ENCODE measurements at places on chromosomes 5 and 9.

- no peak for DNase-seq
Observed at GRCh38 chr9:88303721-88304451, 84.4 kb upstream of the SPIN1 start.

- no peak for DNase-seq
Observed at GRCh38 chr9:122252796-122253195, 11.8 kb downstream of the RBM18 start.

- DNase-seq = no peak
Observed at GRCh38 chr5:181173027-181173419, 25.6 kb downstream of the OR2V2 start.

DNA sequence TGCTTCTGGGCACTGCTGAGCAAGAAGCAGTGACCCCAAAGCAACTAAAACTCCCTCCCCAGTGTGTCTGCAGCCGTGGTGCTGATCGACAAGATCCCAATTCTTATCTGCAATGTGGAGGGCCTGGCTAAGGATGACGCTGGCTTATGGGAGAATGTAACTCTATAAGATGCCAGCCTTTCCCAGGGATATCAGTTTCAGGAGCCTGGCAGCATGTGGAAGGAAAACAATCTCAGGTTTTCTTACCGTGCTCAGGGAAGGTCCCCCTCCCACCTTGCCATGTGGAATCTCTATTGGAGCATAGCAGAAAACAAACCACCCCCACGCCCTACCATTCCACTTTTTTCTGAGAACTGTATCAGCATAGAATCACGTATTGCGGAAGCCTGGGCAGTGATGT, 87.7 kb upstream of the PTPN3 start:
- no peak for DNase-seq

- no peak for DNase-seq
Observed at GRCh38 chr9:35142037-35142436, 19.8 kb upstream of the UNC13B start.

DNA sequence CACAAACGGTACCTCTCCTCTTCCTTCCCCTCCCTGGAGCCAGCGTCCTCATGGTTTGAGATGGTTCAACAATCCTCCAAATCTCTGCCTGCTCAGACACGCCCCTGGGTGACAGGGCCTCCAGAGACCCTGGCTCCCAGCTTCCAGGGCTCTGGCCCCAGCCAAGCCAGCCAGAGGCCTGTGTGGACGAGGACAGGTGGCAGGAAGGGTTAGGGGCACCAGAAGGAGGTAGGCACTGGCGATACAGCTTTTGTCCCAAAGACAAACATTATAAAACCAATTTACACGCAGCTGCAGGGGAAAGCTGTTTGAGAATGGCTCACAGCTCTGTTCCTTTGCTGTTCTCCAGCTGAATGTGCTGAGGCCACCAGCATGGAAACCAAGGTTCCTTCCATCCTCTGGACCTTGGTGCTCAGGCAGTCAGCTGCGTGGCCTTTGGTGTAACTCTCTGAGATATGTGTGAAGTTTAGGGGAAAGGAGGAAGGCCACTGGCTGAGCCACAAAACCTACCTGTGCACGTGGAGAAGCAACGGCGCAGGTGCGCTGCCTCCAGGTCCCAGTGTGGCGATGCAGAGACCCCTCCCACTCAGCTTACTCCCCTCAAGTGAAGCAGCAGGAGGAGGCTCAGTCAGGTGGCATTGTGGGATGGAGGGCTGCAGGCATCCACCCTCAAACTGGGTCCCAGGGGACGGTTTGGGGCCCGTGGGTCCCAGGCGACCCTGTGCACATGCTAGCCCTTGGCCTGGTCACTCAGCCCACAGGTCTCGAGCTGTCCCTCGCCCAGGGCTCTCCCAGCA, 4.3 kb upstream of the QRFP start:
- DNase-seq = no peak

DNA sequence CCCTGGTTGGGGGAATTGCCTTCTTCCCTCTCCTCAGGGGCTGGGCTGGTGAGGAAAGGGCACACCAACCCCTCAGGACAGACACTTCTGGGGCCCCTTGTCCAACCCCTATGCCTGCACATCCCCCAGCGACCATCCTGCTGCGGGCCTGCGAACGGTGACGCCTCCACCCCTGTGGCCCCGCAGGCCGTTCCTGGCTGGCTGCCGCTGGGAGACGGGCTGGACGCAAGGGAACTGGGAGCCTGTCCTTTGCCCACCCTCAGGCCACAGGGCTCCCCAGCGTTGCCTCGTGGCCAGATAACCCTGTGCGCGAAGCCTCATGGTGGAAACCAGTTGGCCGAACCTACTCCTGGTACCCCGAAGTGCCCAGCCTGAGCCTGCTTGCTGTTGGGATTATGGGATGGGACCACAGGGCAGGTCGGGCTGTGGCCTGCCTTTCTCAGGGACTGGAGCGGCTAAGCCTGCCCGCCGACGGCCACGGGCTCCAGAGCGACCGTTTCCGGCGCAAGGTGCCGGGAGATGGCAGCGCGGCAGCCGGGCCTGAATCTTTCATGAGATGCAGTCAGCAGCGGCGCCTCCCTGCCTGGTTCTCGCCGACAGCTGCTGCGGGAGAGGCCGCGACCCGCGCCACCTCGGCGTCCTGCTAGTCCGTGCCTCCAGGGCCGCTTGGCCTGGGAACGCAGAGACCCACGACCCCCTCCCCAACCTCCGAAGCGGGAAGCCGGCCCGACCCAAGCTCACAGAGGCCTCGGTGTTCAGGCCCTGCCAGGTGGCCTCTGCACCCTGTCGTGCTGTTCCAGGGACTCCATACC, 6.5 kb upstream of the PITX1 start:
- DNase-seq = no peak

DNA sequence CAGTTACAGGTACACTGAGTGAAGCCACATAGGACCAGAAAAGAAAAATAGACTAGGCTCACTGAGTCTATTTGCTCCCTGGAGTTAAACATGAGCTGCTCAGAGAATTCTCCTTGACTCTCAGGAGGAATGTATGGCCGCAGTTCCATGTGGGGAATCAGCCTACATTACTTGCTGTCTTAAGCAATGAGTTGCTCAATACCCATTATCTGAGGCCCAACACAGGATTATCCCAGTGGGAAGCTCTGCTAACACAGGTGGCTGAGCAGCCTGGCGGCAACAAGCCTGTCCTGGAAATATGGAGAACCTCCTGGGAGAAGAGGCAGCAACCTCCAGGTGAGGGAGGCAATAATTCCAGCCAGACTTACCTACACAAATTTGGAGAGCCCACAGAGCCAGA, 177.5 kb upstream of the NREP start:
- no peak for DNase-seq

DNA sequence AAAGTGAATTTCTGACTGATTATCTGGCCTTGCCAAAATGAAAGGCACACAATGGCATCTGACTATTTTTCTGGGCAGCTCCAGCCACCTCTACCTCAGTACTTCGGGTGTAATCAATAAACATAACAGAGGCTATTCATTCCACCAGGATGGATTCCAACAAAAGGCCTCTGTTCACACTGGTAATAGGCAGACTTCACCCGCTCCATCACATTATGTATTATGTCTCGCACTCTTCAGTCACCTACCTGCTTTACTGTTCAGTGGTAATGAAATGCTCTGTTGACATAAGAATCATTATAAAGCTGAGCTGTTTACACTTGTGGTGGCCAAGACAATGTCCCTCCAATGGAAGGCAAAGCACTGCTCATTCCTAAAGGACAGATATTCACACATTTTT, 1333.7 kb upstream of the WWC1 start:
- DNase-seq = no peak

- DNase-seq = no peak
Observed at GRCh38 chr9:94800424-94801117, 74.1 kb downstream of the AOPEP start.

GRCh38 chr5:163649514-163649913, 144.1 kb downstream of the MAT2B start:
- no peak for DNase-seq

DNA sequence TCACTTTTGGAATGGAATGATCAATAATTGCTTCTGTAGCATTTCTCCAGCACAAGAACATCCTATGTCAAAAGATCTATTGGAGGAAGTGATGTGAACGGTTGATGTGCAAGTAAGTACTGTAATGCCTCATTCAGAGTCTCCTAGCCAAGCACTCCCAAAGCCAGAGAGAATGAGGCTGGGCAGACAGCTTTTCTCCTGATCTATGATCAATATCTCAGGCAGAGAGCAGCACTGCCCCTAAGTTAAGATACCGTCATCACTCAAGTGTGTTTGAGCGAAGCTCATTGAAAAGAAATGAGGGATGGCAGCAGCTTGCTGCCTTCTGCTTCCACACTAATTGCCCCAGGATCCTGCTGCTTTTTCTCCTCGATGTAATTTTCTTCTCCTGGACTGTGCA, 324.1 kb upstream of the GRAMD2B start:
- no peak for DNase-seq

DNA sequence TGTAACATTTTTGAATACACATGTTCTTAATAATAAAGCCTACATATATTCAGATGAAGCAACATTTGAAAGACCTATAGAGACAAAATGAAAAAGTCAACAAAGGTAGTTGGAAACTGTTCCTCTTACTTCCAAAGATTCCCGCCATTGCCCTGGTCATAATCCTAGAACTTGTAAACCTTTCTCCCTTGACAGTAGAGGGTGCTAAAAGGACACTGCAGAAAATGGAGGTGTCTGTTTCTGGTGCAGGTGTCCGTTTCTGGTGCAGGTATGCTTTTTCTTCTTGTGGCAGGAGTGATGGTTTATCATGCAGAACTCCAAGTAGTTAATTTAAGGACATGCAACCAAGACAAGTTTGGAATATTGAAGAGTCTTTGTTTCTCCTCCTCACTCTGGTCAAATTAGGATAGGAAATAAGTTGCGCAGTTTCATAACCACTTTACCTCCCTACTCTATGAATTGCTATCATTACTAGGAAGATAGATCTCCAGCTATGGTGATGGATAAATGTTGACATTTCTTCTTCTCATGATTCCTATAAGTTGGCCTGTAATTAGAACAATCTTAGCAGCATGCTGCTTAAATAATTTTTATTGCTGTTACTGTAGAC, 56.0 kb upstream of the FAM174A start:
- peak; percentile 1 for DNase-seq

DNA sequence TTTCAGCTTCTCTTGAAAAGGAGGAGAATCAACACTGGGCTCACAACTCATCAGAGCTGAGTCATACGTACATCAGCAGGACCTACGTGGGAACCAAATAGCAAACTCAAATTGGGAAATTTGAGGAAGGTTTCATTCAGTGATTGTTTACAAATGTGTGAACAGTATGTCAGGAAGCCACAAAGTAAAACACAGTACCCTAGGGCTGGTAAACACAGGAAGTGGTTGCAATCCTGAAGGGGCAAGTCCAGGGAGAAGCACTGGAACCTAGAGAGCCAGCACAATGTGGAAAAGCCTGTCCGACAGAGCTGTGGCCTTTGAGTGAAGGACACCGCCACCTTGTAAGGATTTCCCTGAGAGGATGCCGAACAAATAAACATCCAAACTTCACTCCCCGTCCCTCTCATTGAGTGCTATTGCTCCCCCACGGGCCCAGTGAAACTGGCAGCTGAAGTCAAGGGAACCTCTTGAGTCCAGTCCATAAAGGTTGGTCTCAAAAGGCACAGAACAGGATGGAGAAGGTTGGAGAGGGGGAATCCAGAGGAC, 26.7 kb upstream of the RICTOR start:
- no peak for DNase-seq

GRCh38 chr5:44546286-44546685, 157.1 kb upstream of the FGF10 start:
- no peak for DNase-seq

DNA sequence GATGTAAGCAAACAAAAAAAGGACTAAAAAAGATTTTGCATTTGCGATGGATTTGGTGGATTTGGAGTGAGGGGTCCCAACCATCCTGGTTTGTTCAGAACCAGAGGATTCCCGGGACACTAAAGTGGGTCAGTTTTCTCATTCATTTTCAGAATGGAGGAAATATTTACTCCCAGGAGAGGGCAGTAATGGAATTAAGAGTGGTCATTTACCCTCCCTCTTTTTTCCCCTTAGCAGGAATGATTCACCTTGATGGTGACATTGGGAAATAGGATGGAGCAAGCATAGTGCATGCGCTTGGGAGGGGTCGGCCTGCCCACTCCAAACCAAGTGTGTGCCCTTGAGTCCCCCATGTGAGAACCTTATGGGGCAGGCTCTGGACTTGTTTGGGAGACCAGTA, 164.2 kb upstream of the PUM3 start:
- no peak for DNase-seq

GRCh38 chr9:95107976-95108375, 209.5 kb downstream of the FANCC start:
- DNase-seq = no peak

DNA sequence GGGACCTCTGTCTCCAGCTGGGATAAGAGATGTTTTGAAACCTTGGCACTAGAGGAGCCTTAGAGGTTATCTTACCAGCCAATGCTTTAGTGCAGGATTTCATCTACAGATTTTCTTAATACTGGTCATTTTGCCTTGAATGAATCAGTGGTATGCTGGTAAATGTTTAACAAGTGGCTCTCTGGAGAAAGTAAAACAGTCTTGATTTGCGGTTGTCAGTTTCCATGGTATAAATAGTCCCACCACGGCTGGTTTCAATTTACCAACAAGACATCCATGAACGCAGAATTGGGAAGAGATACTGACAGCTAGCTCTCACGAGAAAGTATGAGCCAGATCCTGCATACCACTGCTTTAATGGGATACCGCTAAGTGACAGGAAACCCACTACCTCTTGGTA, 56.7 kb upstream of the CXCL14 start:
- no peak for DNase-seq

- peak; percentile 56 for DNase-seq
Observed at GRCh38 chr9:84163052-84163650, 177.4 kb downstream of the SLC28A3 start.

- DNase-seq = no peak
Observed at GRCh38 chr9:109107402-109108240, 12.1 kb downstream of the TMEM245 start.

DNA sequence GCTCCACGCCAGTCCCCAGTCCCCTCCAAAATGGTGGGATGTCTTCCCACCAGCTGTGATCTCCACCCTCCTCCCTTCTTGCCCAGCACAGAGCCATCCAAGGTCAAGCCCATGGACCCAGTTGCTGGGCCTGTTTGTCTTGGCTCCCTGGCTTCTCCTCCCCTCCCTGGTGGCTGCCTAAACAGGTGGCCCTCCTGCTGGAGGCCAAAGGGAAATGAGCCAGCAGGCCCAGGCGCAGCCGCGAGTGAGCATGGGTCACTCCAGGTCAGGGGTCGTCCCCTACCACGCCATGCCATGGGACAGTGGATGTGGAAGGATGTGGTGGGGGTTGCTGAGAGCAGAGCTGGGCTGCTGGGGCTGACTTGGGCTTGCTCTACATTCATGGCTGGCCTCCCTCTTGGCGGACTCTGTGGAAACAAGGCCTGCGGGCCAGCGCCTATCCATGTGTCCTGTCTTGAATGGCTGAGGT, 33.6 kb downstream of the COL15A1 start:
- DNase-seq = no peak
